ENCODE measurements at places on chromosomes 5 and 9.

- no peak for DNase-seq
These were observed 1.1 kb downstream of the NDOR1 start for GRCh38 chr9:137206602-137207001.

GRCh38 chr5:100787648-100788047 lies 115.4 kb downstream of the ST8SIA4 start:
- DNase-seq = no peak

- DNase-seq = no peak
These were observed 3.0 kb downstream of the KIF12 start for GRCh38 chr9:114096041-114096511.

DNA sequence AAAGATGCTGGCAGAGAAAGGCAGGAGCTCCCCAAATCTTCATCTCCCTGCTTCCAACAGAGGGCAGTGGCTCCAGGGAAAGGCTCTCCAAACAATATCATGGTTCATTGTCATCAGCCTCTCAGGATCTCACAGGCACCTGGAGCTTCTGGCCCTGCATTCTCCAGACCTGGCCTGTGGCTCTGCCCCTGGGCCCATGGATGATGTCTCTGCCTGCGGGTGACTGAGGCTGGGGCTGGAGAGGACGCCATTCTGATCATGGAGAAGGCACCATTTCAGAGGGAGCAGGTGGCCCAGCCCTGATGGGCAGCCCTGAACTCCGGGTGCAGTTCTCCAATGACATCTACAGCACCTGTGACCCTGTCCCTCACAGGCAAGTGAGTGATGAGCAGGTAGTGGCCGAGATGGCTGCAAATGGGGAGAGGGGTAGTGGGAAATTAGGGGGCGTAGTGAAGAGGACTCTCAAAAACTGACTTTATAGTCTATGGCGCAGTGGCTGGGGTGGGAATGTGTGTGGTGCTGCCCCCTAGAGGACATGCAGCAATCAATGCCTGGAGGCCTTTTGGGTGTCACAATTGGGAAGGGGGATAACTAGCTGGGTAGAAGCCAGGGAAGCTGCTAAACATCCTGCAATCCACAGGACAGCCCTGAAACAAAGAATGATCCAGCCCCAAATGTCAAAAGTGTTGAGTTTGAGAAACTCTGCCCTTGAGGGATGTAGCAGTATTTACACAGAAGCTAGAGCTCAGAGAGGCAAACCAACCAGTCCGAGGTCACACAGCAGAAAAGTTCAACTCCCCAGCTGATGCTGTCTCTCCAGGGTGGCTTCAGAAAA lies 3.2 kb downstream of the SH3PXD2B start:
- no peak for DNase-seq

DNA sequence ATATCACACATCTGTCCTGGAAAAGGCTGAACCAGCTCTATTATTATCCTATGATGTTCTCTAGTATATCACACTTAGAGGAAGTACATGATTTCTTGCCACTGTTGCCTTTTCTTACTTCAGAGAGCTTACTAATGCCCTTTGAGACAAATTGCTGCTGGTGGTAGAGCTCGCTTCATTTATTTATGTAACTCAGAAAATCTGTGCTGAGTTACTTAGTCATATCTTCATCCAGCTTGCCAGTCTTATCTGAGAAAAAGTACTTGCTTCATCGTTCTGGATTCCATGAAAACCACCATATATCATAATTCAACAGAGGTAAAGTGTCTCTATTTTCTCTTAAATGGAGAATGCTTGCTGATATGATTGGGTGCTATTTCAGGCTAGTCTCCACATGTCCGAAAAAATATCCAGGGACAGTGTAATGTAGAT lies 26.6 kb downstream of the PTPDC1 start:
- no peak for DNase-seq

DNA sequence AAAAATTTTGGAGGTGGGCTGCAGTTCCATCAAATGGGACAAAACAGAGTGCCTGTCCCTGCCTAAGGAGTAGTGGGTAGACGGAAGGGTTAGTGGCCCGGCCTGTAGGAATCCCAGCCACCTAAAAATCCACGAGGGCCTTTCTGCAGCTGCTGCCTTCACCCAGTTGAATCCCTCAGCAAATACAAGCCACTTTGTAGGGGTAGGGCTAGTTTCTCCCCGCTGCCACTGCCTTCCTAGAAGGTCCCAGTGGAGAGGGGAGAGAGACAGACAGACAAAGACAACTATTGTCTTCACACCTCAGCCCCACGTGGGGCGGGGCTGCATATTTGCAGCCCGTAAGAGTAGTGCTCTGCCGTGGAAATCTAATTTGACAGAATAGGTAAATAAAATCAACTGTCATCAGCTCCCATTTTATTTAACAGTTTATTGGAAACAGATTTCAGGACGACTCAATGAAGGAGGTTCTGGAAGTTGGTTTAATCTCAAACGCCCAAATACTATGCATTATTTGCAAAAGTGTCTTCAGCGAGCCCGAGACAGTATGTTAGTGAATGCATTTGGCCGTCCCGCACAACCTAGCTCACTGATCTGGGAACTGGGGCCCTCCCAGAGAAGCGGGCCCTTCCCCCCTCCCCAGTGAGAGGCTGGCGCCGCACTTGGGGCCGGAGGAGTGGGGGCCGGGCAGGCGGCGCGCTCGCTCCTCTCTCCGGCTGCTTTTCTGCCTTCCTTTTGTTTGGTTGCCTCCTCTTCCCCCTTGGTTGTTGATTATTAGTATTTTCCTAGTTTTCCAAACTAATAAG lies 67.6 kb upstream of the TBCA start:
- no peak for DNase-seq

GRCh38 chr9:120544441-120544840 lies 35.5 kb downstream of the CDK5RAP2 start:
- no peak for DNase-seq

GRCh38 chr5:131245312-131245711 lies 18.5 kb upstream of the CDC42SE2 start:
- DNase-seq = no peak

DNA sequence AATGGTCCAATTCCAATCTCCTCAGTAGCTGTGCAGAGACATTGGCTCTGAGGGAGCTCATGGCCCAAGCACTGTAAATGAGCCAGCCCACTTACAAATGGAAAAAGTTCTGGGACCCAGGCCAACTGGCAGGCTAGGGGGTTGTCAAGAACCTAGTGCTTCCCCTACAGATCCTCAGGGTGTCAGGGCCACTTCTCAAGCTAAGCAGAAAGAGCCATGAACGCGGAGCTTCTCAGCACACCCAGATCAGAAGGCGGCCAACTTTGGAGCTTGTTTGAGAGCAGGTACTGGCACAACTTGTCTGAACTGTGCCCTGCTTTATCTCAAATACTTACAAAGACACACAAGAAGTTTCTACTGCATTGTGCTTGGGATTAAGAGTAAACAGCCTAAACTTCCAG lies 17.5 kb downstream of the TLE1 start:
- DNase-seq = peak; percentile 96

- no peak for DNase-seq
These were observed 19.6 kb downstream of the ANGPTL2 start for GRCh38 chr9:127102788-127103187.

GRCh38 chr5:78405829-78406750 lies 45.7 kb downstream of the SCAMP1 start:
- no peak for DNase-seq

GRCh38 chr5:95631991-95632675 lies 12.2 kb downstream of the GPR150 start:
- no peak for DNase-seq

GRCh38 chr9:122442568-122442967 lies 35.2 kb downstream of the OR1J1 start:
- no peak for DNase-seq

DNA sequence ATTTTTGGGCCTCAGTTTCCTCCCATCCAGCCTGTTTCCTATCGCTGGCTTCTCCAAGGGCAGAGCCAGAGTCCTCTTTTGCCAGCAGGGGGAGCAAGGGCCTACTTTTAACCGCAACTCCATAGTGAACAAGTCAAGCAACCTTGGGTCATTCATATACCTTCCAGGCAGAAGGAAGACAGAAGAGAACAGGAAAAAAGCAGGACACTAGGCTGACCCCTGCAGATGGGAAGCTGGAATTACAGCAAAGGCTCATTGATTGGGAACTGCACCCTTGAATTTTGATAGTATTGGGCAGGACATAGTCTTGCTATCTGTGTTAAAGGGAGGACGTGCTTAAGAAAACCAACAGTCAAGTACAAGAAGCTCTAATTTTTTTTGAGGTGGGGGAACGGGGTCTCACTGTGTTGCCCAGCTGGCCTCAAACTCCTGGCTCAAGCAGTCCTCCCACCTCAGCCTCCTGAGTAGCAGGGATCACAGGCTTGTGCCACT lies 30.1 kb downstream of the QRFP start:
- peak; percentile 76 for DNase-seq

DNA sequence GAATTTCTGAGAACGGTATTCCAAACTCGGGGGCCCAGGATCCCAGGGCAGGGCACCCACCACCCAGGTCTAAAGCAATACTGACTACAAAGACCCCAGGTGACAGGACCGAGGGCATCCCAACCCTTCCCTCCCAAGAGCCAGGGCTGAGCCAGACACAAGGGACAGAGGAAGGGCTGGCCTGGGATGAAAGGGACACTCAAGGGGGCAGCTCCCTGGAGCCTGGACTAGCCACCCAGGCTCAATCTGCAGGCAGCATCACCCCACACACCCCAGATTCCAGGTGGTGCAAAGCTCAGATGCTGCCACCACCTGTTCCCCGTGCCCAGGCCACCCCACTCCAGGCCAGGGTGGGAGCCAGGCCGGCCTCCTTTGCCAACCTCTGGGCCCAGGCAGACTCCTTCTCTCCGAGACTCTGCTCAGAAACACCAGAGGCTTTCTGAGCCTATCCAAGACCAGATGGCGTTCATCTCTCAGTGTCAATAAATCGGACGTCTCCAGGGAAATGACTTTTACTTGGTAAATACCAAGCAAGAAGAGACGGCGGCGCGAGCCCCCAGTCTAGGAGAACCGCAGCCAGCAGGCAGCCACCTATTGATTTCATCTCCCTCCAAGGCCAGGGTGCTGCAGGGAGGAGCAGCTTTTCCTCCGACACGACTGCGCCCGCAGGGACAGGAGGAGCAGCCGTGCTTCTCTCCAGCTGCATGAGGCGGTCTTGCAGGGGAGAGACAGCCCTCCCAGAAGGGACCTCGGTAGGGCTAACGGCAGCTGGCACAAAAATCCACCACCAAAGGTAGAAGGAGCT lies 94.1 kb upstream of the ADAMTS2 start:
- peak; percentile 74 for DNase-seq

GRCh38 chr9:78026947-78027346 lies 4.7 kb downstream of the GNAQ start:
- DNase-seq = no peak

GRCh38 chr9:111039231-111039906 lies 1.1 kb upstream of the LPAR1 start:
- no peak for DNase-seq

DNA sequence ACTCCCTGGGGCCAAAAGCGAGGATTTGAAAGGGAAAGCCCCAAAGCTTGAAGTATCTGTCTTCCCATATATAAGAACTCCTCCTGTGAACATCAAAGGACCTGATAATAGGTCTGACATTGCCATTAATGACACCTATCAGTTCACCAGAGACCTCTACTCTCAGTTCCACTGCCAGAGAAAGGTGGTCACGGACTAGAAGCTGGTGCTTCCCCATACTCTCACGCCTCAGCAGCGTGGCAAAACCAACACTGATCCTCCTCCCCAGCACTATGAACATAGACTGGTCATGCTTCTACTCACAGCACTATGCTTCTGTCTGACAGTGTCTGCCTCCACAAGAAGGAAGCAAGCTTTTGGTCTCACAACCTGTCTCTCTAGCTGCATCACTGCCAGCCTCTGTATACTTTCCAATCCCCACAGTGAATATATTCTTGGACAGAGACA lies 37.9 kb downstream of the NRG2 start:
- DNase-seq = no peak

GRCh38 chr9:137163365-137163715 lies 6.5 kb downstream of the LRRC26 start:
- DNase-seq = no peak

- no peak for DNase-seq
These were observed 1.6 kb upstream of the DOK3 start for GRCh38 chr5:177511181-177511580.

DNA sequence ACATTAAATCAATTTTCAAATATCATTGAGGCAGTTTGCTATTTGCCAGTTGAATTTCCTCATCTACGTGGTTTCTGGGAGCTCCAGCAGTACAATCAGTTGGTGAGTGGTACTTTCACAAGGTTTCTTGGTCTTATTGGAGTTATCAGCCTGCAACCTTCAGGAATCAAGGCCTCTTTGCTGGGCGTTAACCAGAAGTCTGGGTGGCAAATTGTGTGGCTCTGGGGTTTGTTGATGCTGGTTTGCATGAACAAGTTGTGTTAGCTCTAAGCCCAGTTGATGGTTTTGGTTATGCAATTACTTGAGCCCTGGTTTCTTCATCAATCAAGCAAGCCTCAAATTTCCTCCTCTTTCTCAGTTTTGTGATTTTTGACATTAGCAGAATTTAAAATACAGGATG lies 152.9 kb upstream of the ANKRD55 start:
- no peak for DNase-seq

GRCh38 chr9:99253134-99253533 lies 31.1 kb downstream of the SEC61B start:
- DNase-seq = no peak

- no peak for DNase-seq
These were observed 530.5 kb downstream of the NTRK2 start for GRCh38 chr9:85199866-85200495.

All from brain (organoid and tissue), 16 donors.